ENCODE measurements at places on chromosomes 1 and 21.

GRCh38 chr1:96292141-96292540, 429.4 kb upstream of the PTBP2 start:
- DNase-seq, result no peak

DNA sequence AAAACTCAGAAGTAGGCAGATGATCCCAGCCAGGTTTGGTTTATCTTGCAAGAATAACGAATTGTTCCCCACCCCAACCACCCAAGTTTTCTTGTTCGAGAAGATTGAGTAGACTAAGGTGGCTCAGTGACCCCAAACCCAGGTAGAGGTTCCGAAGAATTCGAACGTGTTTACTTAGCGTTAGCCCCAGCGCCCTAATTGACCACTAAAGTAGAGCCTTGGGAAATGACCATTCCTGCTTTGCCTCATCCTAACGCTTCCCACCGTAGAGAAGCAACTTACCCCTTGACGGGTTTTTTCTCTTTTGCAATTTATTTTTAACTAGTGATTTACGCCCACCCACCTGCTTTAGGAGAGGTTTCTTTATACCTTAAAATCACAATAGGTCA, 870 bp downstream of the FBXO28 start:
- no peak for DNase-seq

GRCh38 chr1:206809504-206810084, 37.3 kb upstream of the IL10 start:
- no peak for DNase-seq

DNA sequence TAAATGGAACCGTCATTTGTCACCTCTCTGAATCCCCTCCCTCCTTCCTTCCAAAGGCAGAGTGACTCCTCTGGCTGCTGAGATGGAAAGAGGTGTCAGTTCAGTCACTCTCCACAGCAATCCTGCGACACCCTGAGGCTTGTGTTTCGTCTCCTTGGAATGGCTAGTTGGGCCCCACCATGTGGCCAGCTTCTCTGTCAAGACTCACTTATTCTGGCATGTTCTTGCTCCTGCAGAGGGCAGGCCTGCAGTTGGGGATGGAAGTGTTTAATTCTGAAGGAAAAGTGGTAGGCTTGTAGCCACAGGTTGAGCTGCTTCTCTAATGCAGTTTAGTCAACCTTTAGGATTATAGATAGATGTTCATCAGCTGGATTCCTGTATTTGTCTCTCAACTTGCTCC, 149.6 kb downstream of the LMO4 start:
- no peak for DNase-seq

DNA sequence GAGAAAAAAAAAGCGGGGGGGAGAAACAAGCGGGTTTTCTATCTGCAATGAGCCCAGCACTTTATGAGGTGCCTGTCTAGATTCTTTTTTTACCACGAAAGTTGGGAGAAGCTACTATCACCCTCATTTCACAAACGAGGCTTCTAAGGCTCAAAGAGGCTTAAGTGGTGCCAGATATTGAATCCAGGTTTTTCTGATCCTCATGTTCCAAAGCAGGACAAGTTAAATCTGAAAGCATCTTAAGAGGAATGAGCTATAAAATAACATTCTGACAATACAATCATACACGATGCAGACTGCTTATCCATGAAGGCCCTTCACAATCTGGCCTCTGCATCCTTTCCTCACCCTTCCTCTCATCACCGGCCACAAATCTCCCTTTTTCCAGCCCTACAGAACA, 549.1 kb downstream of the SMYD3 start:
- no peak for DNase-seq

GRCh38 chr1:245879091-245879490, 628.0 kb downstream of the SMYD3 start:
- DNase-seq, result no peak

GRCh38 chr21:18443085-18443484, 39.5 kb upstream of the TMPRSS15 start:
- DNase-seq, result no peak

- no peak for DNase-seq
Measured at GRCh38 chr1:199098468-199098867, 459.6 kb downstream of the PTPRC start.

GRCh38 chr1:15272009-15272781, 25.2 kb downstream of the FHAD1 start:
- DNase-seq, result no peak

- no peak for DNase-seq
Measured at GRCh38 chr1:168640836-168641235, 64.4 kb downstream of the XCL1 start.

DNA sequence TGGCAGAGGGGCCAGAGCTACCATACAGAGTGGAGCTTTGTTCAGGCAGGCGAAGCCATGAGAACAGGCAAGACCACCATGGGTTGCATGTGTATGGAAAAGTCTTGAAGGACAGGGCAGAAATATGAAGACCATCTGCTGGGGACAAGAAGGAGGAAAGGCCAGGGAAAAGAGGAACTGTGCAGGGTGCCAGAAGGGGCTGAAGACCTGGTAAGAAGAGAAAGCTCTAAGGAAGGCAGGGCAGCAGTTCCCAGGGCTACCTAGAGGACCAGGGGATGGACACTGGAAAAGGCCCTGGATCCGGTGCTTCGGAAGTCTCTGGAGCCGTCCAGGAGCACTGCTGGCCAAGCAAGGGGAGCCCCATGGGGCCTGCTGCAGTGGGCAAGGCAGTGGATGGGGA, 43.4 kb downstream of the PKP1 start:
- DNase-seq, result no peak

GRCh38 chr1:31038360-31038759, 27.2 kb downstream of the PUM1 start:
- no peak for DNase-seq

GRCh38 chr21:19553919-19554615, 1150.5 kb upstream of the TMPRSS15 start:
- DNase-seq, result no peak
